Stimulated activated CD4-positive, alpha-beta T cell treated with anti-CD3 and anti-CD28 coated beads, Interleukin-2, amount 100 ng/mL, for 48 hours (primary cell): ENCODE measurements at places on chromosomes 4 and X.

DNA sequence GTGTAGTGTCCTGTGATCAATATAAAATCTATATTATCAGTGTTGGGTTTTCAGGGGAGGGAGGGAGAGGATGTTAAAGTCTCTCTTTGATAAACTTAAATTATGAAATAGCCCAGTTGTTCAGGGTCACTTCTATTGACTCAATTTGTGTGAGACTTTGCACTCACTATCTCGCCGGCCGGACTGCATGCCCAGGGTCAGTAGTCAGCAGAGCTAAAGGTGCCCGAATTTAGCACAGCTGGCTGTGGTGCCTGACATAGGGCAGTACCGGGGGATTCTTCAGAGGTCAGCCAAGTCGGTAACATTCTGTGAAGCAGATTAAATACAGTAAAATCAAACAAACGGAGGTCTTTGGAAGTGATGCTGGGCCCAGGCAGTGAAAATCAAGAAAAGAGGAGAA lies 19.2 kb downstream of the GABRQ start:
- DNase-seq: no peak

- no peak for DNase-seq
Observed at GRCh38 chr4:189124149-189124758, 816.4 kb upstream of the FRG1 start.

- no peak for DNase-seq
Observed at GRCh38 chr4:1416948-1417260, 10.7 kb upstream of the NKX1-1 start.

- DNase-seq: no peak
Observed at GRCh38 chrX:37553476-37553875, 18.0 kb upstream of the LANCL3 start.

GRCh38 chr4:150725957-150726523 lies 144.1 kb downstream of the MAB21L2 start:
- no peak for DNase-seq

- no peak for DNase-seq
Observed at GRCh38 chrX:72394518-72395170, 88.9 kb upstream of the CITED1 start.

DNA sequence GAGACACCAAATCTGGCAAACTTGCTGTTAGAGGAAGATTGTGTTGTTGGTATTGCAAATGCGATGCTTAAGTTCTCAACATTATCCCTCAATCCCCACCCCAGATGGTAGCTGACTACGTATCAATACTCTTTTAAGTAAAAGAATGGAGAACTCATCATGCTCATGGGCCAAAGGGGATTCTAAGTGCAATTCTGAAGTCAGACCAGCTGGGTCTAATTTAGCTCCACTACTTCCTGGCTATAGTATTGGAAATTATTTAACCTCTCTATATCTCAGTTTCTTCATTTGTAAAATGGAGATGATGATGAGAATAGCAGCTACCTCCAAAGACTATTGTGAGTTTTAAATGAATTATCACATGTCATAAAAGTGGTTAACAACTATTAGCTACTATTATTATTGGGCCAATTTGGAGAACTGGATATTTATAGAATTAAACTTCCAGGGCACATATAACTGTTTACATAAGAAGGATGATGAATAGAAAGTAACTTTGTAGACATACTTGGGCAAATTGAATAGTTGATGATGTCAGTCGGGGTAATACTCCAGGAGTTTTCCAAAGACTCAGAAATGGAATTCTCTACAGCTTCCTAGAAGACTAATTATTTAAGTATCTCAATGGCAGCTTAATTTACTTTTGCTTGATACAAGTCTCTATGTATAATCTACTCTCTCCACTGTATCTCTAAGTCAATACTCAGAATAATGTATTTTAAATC lies 5.0 kb upstream of the SLAIN2 start:
- no peak for DNase-seq

GRCh38 chr4:153274967-153275366 lies 69.5 kb upstream of the MND1 start:
- no peak for DNase-seq

- no peak for DNase-seq
Observed at GRCh38 chr4:87375719-87376291, 15.2 kb downstream of the HSD17B11 start.

DNA sequence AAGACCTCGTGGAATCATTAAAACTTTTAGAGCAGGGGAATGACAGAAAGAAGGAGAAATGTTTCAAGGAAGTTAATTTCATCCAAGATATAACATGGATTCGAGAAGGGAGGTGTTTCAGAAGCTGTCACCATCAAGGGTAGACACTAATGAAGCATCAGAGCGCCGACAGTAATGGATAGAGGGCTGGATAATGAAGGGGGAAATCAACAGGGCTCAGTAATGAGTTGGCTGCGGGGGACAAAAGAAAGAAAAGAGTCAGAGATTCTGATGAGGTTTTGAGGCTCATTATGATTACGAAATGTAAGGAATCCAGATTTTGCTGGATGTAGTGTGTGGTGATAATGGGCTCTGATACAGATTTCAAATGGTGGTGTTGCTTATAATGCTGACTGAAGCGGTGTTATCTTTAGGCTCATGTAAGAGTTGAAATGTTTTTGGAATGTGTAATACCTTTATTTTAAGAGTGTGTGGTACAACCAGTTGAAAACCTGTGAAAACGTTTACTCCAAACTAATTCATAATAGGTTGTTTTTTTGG lies 39.3 kb upstream of the TENM3 start:
- no peak for DNase-seq

- DNase-seq: no peak
Observed at GRCh38 chr4:103918214-103918613, 198.4 kb upstream of the TACR3 start.

DNA sequence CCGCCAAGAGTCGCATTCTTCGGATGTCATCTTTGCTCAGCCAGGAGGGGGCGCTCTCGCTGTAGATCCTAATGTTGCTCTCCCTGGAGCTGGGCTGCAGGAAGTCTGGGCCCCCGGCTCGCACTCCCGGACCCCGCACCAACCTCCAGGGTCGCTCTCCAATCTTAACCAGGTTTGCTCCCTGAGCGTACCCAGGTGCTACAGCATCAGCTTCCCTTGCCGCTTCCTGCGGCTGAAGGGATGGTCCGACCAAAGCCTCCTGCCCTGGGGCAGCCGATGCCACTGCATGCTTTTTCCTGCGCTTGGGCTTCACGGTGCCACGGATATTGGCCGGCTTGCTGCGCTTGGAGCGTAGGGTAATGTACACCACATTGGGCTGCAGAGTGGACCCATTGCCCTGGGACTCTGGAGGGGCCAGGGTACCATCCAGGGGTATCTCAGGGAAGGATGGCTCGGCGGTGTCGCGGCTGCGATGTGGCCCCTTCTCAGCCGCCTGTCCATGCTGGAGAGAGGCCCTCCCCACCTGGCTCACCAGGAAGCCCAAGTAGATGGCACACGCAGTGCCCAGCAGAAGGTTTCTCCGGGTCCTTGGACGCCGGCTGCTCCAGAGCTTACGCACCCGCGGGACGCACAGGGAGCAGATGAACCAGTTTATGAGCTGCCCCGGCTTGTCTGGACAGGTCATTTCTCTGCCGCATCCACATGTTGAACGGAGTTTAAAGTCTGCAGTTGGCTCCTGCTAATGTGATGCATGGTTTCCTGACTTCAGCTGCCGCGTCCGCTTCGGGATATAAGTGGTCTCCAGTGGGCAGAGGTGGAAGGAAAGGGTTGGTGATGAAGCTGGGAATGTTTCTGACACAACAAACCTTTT lies 1.9 kb downstream of the GASK1B start:
- DNase-seq: peak; percentile 12

GRCh38 chr4:7391637-7392437 lies 42.9 kb downstream of the PSAPL1 start:
- no peak for DNase-seq

- DNase-seq: no peak
Observed at GRCh38 chr4:72390409-72390808, 178.6 kb downstream of the ADAMTS3 start.

DNA sequence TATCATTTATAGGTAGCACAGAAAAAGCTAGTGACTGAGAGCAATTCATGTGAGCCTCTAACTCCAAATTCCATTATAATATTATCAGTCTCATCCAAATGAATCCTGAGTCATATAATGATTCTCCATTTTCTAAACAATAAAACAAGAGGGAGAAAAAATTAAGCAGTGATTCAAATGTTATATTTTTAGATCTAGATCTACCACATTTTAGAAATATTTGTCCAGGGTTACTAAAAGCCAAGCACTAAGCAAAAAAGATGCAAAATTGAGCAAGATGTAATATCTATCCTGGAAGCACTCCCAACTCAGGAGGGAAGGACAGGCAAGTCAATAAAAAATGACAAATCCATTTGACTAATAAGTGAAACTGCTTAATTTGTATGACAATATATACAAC lies 172.8 kb downstream of the FBXW7 start:
- no peak for DNase-seq

- no peak for DNase-seq
Observed at GRCh38 chr4:182495645-182496385, 252.6 kb downstream of the TENM3 start.

DNA sequence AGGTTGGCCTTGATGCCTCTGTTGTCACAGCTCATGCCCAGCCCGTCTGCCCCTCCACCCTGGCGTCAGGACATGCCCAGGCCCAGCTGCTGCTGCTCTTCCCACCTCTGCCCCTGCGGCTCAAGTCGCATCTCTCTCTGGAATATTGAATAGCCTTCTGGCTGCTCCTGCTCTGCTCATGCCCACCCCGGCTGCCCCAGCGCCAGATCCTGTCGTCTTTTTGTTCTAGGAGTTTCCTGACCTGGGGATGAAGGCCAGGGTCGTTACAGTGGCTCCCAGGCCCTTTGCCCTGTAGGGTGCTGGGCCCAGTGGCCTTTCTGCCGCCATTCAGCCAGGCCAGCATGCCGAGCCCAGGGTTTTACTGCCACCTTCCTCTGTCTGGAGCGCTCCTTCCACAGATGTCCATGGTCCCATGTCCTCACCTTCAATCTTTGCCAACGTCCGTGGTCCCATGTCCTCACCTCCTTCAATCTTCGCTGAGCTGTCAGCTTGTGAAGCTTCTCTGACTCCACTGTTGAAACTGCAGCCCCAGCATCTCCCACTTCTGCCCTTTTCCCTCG lies 9.7 kb downstream of the MAEA start:
- no peak for DNase-seq

DNA sequence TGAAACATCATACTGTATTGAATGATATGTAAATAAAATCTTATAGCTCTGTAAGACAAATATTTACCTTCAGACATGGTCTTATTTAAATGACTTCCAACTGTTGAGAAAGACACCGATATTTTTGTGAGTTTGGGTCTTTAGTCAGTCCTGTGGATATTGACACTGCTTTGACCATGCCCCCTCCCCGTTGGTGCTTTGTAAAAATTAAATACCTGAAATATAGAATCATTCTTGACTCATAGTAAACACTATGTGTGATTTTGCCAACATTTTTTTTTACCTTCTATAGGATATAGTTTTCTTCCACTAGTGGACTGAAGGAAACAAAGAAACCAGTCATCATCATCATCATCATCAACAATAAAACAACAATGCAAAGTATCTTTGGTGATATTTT lies 114.3 kb upstream of the HS3ST1 start:
- DNase-seq: no peak

- no peak for DNase-seq
Observed at GRCh38 chr4:38509551-38509950, 154.4 kb upstream of the KLF3 start.

- no peak for DNase-seq
Observed at GRCh38 chr4:123435246-123436113, 38.9 kb downstream of the SPRY1 start.

DNA sequence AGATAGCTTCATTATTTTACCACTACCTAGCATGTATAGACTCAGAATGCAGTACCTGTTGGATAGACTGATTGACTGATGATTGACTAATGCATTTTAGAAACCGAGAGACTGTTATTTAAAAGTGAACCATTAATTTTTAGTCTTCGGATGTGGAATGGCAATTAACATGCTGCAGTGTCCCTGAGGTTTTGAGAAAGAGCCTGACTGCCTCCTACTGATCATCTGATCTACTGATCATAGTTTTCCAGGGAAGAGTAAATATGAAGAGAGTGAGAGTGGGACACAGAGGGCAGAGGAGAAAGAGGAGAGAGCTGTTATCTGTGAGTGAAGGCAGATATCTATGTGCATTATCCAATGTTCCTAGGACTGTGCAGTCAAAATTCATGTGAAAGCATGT lies 764.7 kb downstream of the TRIML1 start:
- no peak for DNase-seq

DNA sequence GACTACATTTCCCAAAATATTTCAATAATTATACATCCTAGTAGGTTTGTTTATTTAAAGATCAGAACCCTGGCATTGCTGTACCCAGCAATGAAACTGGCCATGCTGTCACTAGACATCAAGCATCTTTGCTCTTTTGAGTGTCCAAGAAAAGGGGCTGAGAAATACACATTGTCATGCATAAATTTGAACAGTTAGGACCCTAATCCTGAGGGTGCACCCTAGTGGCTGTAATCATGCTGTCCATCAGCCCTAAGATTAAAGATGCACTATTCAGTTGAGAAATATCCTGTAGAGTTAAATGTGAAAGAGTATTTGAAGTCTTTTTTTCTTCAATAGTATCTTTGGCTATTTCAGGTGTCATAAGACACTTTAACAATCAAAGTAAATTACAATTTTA lies 108.8 kb downstream of the NFKB1 start:
- no peak for DNase-seq

DNA sequence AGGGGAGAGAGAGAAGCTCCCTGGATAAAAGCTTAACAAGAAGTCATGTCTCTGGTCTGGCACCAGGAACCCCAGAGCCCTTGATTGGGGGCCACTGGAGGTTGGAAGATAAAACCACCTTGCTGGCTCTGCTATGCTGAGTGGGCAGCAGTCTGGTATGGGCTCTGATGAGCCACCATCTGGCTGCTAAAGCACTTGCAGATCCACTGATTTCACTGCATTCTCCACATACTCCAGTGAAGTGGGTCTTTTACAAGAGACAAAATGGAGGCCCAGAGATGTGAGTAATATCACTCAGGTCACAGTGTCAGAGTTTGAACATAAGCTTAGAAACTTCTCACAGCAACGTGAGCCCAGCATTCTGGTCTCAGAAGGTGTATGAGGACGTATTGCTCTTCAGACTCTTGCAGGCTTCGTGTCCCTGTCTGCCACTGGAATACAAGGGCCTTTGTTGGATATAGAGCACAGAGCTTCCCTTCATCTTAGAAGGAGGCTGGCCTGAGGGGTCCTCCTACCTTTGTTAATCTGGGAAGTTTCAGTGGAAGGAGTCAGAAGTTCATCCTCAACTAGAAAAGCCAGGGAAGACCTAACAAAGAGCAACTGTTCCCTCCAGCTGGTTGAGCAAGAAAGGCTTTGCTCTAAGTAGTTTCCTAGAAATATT lies 11.8 kb downstream of the CLDN2 start:
- DNase-seq: no peak
